Transverse colon (tissue), 4 donors: ENCODE measurements at places on chromosomes 7 and 10.

DNA sequence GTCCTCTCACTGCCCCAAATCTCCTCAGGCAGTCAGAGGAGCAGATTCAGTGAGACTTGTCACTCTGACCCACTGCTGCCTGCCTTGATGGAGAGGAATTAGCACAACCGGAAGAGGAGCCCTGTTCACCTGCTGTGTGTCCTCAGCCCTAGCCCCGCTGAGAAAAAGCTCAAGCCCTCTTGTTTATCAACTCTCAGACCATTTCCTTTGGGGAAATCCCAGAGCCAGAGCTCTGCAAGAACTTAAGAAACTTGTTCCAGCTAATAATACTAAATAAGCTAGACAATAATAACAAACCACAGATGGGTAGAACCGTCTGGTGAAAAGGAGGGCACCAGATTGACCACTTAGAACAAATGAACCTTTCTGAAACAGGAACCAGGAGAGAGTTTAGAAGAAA, 37.7 kb upstream of the ITGB1 start:
- no peak for DNase-seq

DNA sequence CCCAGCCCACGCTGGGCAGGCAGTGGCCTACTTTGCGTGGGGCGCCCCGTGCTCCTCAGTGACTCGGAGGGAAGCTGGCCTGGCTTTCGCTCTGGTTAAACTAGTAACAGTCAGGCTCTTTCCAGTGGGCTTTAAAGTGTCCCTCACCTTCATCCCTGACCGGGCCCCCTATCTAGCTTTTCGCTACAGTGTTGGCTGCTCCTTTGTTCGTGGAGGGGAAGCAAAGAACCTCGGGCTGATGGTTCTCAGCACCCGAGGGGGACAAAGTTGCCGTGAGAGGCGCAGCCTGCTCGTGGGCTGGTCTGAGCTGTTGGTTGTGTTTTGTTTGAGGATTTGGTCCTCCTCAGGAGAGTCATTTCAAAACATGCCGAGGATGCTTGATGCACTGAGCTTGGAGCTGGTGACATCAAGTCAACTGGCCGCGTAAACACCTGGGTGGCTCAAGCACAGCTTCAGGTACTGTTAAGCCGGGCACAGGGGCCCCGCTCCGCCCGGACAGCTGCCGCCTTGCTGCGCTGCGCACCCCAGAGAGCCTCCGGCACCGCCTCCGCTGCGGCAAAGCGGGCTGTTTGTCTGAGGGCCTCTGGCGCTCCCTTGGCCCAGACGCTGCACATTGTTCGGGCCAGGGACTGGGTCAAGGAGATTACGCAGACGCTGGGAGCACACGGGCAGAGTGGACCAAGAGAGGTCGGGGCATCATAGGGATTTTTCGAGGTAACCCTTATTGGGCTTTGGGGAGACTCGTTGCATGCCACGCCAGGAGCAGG, 1.6 kb downstream of the DLX6 start:
- no peak for DNase-seq

DNA sequence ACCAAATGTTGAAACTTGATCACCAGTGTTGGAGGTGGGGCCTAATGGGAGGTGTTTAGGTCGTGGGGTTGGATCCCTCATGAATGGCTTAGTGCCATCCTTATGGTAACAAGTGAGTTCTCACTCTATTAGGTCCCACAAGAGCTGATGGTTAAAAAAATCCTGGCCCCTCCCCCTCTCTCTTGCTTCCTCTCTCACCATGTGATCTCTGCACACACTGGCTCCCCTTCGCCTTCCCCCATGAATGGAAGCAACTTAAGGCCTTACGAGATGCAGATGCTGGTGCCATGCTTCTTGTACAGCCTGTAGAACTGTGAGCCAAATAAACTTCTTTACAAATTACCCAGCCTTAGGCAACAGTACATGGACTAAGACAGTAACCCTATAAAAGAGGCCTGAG, 62.7 kb downstream of the PPP1R3C start:
- no peak for DNase-seq

DNA sequence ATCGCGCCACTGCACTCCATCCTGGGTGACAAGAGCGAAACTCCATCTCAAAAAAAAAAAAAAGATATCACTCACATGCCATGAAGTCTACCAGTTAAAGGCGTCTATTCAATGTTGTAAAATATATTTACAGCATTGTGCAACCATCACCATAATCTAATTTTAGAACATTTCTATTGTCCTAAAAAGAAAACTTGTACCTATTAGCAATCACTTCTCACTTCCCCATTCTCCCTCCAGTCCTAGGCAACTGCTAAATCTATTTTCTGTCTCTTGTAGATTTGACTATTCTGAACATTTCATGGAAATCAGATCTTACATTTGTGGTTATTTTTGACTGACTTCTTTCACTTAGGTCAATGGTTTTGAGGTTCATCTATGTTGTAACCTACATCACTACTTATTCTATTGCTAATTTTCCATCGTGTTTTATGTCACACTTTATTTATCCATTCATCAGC, 25.2 kb upstream of the OTUD1 start:
- DNase-seq, result no peak

- no peak for DNase-seq
Observed at GRCh38 chr7:143413123-143413522, 4.5 kb upstream of the EPHA1 start.

- DNase-seq, result no peak
Observed at GRCh38 chr7:157560710-157561522, 224.1 kb downstream of the DNAJB6 start.

DNA sequence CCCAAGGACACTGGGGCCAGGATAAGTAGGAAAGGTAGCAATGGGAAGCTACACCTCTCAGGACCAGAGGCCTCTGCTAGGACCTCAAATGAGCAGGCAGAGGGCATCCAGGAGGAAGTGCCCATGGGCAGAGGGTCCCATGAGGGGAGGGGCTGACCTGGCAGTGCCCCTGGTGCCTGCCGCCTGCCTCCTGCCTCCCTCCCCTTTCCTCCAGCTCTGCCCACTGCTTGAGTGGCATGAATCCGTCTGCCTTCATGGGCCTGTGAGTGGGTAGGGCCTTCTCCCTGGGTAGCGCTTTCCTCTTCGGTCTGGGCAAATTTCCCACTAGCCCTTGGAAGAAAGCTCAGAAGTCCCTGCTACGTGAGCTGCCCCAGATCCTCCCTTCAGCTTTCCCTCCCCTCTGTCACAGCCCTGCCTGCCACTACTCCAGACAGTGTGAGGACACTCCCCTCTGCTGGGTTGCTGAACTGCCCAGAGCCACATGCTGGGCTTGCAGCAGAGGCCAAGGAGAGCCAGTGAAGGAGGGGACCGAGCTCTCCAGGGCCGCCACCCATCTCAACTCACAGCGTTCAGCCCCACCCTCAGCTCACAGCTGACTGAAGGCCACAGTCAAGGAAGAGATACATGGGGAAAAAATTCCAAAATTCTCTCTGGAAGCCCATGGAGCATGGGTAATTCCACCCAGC, 141.4 kb downstream of the ARHGAP22 start:
- no peak for DNase-seq

GRCh38 chr10:104612571-104613205, 28.4 kb upstream of the SORCS3 start:
- no peak for DNase-seq

DNA sequence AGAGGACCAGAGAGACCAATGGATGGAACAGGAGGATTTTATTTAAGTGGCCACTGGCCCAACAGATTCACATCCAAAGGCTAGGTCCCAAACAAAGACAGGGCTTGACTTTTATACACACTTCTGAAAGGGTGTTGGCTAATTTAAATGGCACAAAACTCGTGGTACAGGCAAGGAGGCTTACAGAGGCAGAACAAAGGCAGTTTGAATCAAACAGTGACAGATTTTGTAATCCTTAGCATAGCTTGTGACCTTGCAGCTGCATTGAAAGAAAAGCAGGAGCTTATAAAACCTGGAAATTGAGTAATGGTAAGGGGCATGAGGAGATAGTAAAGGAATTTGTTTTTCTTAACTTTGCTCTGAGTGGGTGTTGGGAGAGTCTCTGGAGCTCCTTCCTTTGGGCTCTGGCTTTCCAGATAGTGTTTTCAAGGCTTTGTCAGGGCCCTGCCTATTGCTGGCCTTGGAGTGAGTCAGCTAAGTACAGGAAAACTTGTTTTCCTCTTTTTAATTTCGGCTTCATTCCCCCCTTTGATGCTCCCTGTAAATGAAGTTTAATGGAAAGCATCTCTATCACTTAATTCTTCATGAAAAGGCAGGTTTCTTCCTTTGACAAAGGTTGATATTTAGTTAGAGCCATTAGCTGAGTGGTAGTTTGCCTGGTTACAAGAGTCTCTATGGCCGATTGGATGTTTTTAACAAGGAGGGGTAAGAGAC, 96.9 kb downstream of the TRIM24 start:
- DNase-seq, result no peak

- DNase-seq, result no peak
Observed at GRCh38 chr7:158284617-158285382, 302.8 kb downstream of the PTPRN2 start.

GRCh38 chr7:129556607-129557133, 54.3 kb downstream of the SMKR1 start:
- DNase-seq, result no peak

GRCh38 chr10:24457661-24458318, 248.9 kb downstream of the KIAA1217 start:
- no peak for DNase-seq

- no peak for DNase-seq
Observed at GRCh38 chr7:41491883-41492471, 210.9 kb downstream of the INHBA start.

DNA sequence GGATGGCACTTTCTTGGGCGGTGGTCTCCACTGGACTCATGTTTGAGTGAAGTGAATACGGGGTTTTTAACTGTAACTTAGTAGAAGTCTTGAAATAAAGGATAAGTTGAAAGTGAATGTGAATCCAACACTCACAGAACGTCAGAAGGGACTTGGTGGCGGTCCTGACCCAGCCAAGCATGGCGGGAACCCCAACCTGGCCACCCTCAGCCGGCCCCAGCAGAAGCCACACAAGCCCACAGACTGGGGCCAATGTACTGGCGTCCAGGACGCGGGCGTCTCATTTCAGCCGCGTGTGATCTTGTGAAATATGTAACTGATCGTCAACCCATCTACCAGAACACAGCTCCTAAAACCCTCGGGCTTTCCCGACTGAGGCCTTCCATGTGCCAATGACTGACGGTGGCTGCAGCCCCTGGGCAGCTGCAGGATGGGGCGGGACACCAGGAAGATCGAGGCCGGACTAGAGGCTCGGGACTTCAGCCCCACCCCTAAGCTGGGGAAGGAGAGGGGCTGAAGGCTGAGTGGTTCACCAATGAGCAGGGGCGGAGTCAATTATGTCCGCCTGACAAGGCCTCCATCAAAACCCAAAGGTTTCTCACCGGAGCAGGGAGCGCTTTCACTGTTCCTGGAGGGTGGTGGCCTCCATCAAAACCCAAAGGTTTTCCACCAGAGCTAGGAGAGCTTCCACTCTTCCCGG, 161.5 kb downstream of the MAD1L1 start:
- no peak for DNase-seq

DNA sequence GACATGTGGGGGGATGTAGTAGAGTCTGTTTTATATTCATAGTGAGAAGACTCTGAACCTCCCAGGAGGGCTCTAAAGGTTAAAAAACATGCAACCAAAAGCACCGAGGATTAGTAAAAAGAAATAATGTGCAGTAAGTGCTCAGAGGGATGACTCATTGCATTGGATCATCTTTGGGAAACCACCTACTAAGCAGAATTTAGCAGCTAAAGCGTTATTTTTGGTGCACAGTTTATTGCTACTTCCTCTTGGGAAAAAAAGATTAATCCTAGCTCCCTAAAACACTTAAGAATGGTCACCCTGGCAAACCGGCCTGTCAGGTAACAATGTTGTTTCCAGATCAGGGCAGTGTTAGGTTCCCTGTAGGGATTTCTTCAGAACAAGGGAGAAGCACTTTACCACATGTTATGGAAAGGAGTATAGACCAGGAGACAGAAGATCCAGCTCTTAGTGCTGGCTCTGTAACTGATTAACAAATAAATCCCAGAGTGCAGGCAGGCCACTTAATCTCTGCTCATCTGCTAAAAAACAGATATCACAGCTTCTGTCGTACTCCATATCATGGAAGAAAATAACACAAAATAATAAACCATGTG, 44.8 kb upstream of the FAM133B start:
- no peak for DNase-seq

GRCh38 chr7:122833888-122834570, 52.2 kb downstream of the CADPS2 start:
- DNase-seq, result no peak

- no peak for DNase-seq
Observed at GRCh38 chr7:155962191-155962967, 150.1 kb upstream of the SHH start.

DNA sequence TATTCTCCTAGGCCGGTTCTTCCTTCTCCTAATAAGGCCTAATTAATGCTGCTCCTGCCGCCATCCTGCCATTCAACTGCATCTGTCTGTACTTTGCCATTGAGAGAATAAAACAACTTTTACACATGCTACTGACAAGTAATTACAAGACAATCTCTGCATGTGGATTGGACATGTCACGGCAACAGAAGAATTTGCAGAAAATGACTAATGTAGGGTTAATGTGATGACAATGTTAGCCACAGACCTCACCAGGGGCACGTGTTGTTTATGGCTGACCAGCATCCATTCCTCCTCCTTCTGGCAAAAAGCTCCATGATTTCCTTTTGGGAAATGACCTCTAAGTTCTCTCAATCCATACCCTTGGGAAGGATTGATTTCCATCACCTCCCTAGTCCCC, 58.0 kb downstream of the NEBL start:
- DNase-seq, result no peak
